ENCODE measurements at places on chromosomes 12 and 14.

DNA sequence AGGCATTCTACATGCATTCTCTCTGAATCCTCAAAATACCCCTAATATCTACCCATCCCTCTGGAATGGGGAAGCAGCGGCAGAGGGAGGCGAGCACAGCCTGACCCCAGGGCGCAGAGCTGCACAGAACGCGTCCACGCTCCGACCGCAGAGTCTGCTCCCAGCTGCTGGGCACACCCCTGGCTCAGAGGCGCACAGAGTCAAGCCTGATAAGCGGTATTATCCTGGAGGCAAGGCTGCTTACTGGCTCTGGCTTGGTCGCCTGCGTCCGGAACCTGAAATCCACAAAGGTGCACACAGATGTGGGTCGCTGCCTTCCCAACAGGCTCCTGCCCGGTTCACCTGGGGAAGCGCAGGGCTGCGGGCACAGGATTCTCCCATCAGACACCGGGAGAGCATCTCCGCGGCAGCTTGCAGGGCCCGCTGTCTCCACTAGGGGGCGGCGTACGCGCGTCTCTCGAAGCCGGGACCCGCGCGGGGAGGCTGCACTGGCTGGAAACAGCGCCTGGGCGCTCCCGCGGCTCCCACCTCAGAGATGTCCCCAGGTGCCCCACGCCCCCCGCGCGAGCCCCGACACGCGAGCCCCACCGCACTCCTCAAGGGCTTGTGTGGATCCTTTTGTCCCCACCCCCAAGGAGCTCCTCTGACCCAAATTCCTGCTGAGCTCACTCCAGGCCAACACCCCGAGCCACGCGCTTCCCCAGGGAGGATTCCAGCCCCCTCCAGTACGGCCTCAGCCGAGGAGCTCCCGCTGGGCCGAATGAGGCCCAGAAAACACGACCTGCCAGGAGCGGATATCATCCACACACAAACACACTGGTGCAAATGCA, 120.1 kb upstream of the FZD10 start:
- no peak for DNase-seq

- DNase-seq, result no peak
These were observed 61.3 kb upstream of the RESF1 start for GRCh38 chr12:31897781-31898503.

- DNase-seq, result no peak
These were observed 238.9 kb upstream of the LMO3 start for GRCh38 chr12:16844875-16845274.

DNA sequence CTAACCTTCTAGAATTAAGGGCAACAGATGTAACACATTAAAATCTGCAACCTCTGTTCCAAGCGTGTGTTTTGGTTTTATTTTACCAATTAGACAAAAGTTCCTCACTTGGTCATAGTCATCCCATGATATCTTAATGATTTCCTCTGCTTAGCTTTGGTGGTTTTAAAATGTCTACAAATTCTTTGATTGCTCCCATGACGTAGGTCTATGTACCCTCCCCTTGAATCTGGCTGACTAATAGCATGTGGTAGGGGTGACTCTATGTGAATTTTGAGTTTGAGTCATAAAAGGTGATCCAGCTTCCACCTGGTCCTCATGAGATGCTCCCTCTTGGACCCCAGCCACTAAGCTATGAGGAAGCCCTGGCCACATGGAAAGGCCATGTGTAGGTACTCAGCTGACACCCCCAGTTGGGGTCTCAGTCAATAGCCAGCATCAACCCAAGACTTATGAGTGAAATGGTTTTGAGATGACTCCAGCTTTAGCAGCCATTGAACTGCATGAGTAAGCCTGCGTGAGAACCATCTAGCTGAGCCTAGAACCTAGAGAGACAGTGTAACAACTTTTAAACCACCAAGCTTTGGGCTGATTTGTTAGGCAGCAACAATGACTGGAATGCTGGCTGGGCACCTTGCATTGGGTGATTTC, 247.1 kb downstream of the MSRB3 start:
- DNase-seq, result no peak

DNA sequence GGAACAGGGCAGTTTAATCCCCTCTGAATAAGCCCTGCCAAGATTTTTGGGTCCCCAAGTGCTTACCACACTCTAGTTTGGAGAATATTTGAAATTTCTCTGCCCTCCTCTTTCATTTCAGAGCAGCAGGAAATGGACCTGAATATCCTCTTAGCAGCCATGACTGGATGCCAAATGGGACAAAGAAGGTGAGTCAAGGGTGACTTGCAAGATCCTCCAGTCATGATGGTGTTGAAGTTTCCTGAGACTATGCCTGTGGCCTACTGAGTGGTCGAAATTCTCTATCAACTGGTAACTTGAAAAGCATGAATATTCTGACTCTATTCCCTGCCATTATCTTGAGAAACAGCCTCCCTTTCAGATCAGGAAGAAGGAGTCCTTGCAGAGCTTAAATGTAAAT, 1674.7 kb upstream of the SEL1L start:
- no peak for DNase-seq

Data from cerebellar nuclear complex (tissue), 1 donor.